ENCODE measurements at places on chromosomes 3 and 15. TPM values are rescaled to one million over a fixed set of nuclear protein-coding genes. Genes with fewer than 3 reads are reported as not detected.

WDR93 gene
- not detected for total RNA-seq

RAB43 gene
- 29.1 TPM for total RNA-seq

RHOV gene
- total RNA-seq: 0.65 TPM

VGLL4 gene
- 23.9 TPM for total RNA-seq

ATXN7 gene
- total RNA-seq: 9.8 TPM

SQOR gene
- total RNA-seq: 159 TPM

ZPLD1 gene
- 0.72 TPM for total RNA-seq

LSAMP gene
- not detected for total RNA-seq

VIPR1 gene
- total RNA-seq: 1.5 TPM

FANCD2 gene
- total RNA-seq: 8.4 TPM

SLC28A2 gene
- not detected for total RNA-seq

OR5K2 gene
- total RNA-seq: not detected

ANO10 gene
- 27.8 TPM for total RNA-seq

PRSS50 gene
- not detected for total RNA-seq

CGNL1 gene
- total RNA-seq: under 0.01 TPM

REC114 gene
- total RNA-seq: not detected

MUC4 gene
- not detected for total RNA-seq

RTP3 gene
- not detected for total RNA-seq

GCSAM gene
- total RNA-seq: 0.91 TPM

SLC2A2 gene
- total RNA-seq: not detected

SKOR1 gene
- not detected for total RNA-seq

SLC12A1 gene
- not detected for total RNA-seq

SEC61A1 gene
- 266 TPM for total RNA-seq

ITGB5 gene
- total RNA-seq: 92.5 TPM

SEMA7A gene
- 7.6 TPM for total RNA-seq

ZBED2 gene
- total RNA-seq: 124 TPM

TLR9 gene
- total RNA-seq: not detected

MCF2L2 gene
- total RNA-seq: 0.55 TPM

PRTG gene
- not detected for total RNA-seq

WNT5A gene
- total RNA-seq: 25.1 TPM

GOLGA8S gene
- not detected for total RNA-seq

SHC4 gene
- 0.04 TPM for total RNA-seq

SLC28A1 gene
- not detected for total RNA-seq

CAPN3 gene
- 1.6 TPM for total RNA-seq

FAM107A gene
- not detected for total RNA-seq

HACD3 gene
- total RNA-seq: 65.2 TPM

IGSF11 gene
- not detected for total RNA-seq

CMTM8 gene
- 2.5 TPM for total RNA-seq

PIGZ gene
- 1.1 TPM for total RNA-seq

TEX55 gene
- total RNA-seq: not detected

CYP19A1 gene
- total RNA-seq: not detected

CLDN18 gene
- not detected for total RNA-seq

CFAP92 gene
- total RNA-seq: 0.61 TPM

CAPN7 gene
- total RNA-seq: 17.1 TPM

CLDN1 gene
- total RNA-seq: 6.2 TPM

ASB14 gene
- not detected for total RNA-seq

PIF1 gene
- total RNA-seq: 6.5 TPM

HRG gene
- total RNA-seq: not detected

ILDR1 gene
- total RNA-seq: 0.55 TPM

GOLGA8J gene
- not detected for total RNA-seq

GHRL gene
- total RNA-seq: not detected

NOX5 gene
- total RNA-seq: 1.0 TPM

FOXB1 gene
- total RNA-seq: not detected

FGF7 gene
- total RNA-seq: not detected

DAZL gene
- not detected for total RNA-seq

CRABP1 gene
- not detected for total RNA-seq

POU1F1 gene
- not detected for total RNA-seq
